ENCODE measurements at places on chromosomes 6 and 20. TPM values are rescaled to one million over a fixed set of nuclear protein-coding genes. Genes with fewer than 3 reads are reported as not detected.

DNA sequence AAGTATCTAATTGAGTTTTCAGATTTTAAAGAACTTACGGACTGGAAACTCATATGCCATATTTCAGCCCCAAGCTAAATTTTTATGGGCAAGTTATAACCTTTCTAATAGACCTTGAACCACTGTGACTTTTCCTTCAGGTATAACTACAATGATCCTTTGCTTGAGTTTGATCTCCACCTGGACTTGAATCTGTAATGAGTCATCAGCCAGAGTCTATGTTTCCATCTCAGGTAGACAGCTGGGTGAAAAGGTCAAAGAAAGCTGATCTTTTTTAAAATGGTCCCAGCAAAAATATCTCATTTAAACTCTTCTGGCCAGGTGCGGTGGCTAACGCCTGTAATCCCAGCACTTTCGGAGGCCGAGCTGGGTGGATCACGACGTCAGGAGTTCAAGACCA lies 88.4 kb upstream of the SGK1 start:
- no peak for DNase-seq

GRCh38 chr6:77403424-77403823 lies 59.9 kb downstream of the HTR1B start:
- no peak for DNase-seq

DNA sequence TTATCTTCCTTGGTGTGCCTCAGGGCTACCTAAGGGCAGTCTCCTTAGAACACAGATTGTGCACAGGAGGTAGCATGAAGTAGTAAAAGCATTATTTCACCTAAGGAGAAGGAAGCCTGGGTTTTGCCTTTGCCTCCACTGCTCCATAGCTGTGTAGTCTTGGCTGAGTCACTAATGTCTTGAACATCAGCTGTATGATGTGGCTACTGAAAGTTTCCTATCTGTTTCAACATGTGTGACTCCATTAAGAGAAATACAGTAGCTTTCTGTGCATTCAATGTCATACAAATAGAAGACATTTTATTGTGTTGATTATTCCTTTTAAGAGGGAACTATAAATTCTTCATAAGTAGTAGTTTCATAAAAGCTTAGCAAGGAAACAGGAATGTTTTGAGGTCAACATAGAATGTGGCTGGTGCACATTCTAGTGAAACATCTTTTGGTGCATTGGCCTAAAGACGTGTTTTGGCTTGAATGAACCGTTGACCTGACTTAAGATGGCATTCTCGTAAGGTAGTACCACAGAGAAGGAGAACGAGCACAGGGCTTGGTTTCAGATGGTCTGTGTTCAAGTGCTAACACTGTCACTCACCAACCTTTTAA lies 70.6 kb downstream of the CTNNBL1 start:
- DNase-seq, result no peak

ATP9A gene
- 20.3 TPM for total RNA-seq

- peak; percentile 43 for DNase-seq
These were observed 8.8 kb downstream of the CDH4 start for GRCh38 chr20:61260905-61261304.
